H9 (cell line): ENCODE measurements at places on chromosomes 12 and 14. TPM values are rescaled to one million over a fixed set of nuclear protein-coding genes. Genes with fewer than 3 reads are reported as not detected.

PDE3A gene
- total RNA-seq, result 3.0 TPM in 2 replicates

FOXA1 gene
- total RNA-seq, result 0.07 and 0.31 TPM in 2 replicates

MGP gene
- total RNA-seq, result not detected in 2 replicates

APOF gene
- not detected in 2 replicates for total RNA-seq

OR6C3 gene
- not detected in 2 replicates for total RNA-seq

CCND2 gene
- total RNA-seq, result 98.2 and 104 TPM in 2 replicates

KRT82 gene
- total RNA-seq, result not detected in 2 replicates

FAR2 gene
- total RNA-seq, result 17.9 and 22.1 TPM in 2 replicates

SLCO1B1 gene
- total RNA-seq, result 0.09 and 0.31 TPM in 2 replicates

E2F7 gene
- total RNA-seq, result 24.5 and 24.6 TPM in 2 replicates

SCN8A gene
- 13.7 and 15.2 TPM in 2 replicates for total RNA-seq

CSRP2 gene
- total RNA-seq, result 156 and 158 TPM in 2 replicates

STRN3 gene
- 49.5 and 52.1 TPM in 2 replicates for total RNA-seq

CLEC9A gene
- total RNA-seq, result not detected in 2 replicates

GSG1 gene
- 0.22 and 0.33 TPM in 2 replicates for total RNA-seq

TAS2R20 gene
- total RNA-seq, result 0.88 and 1.3 TPM in 2 replicates

NKX2-8 gene
- not detected in 2 replicates for total RNA-seq

IFT81 gene
- total RNA-seq, result 9.3 and 9.7 TPM in 2 replicates

EEF1AKMT3 gene
- total RNA-seq, result 2.1 and 2.9 TPM in 2 replicates

OTOGL gene
- 0.11 and 0.24 TPM in 2 replicates for total RNA-seq

DEGS2 gene
- total RNA-seq, result 0.59 and 0.72 TPM in 2 replicates

EXOC3L4 gene
- 0.39 and 0.42 TPM in 2 replicates for total RNA-seq

CLEC12A gene
- total RNA-seq, result not detected in 2 replicates

NXPH4 gene
- 2.1 and 2.8 TPM in 2 replicates for total RNA-seq

INSM2 gene
- total RNA-seq, result not detected in 2 replicates

B4GALNT1 gene
- 2.3 and 2.6 TPM in 2 replicates for total RNA-seq

SPTB gene
- 2.3 and 3.1 TPM in 2 replicates for total RNA-seq

PLEKHD1 gene
- 0.29 and 0.37 TPM in 2 replicates for total RNA-seq

DIABLO gene
- 70.0 and 74.6 TPM in 2 replicates for total RNA-seq

ALKBH2 gene
- total RNA-seq, result 23.7 and 24.4 TPM in 2 replicates

SMCO2 gene
- total RNA-seq, result 0.20 TPM in 2 replicates

WASHC3 gene
- total RNA-seq, result 14.1 and 14.9 TPM in 2 replicates

GLT8D2 gene
- 2.9 and 3.8 TPM in 2 replicates for total RNA-seq

ATG2B gene
- total RNA-seq, result 10.9 and 12.6 TPM in 2 replicates

TAS2R7 gene
- total RNA-seq, result not detected in 2 replicates

TMEM119 gene
- not detected in 2 replicates for total RNA-seq

SSPN gene
- total RNA-seq, result 0.72 and 0.81 TPM in 2 replicates

ALDH2 gene
- total RNA-seq, result 44.0 and 50.1 TPM in 2 replicates

PFKM gene
- total RNA-seq, result 92.4 and 105 TPM in 2 replicates

RASSF9 gene
- 0.04 TPM in 2 replicates for total RNA-seq

PTHLH gene
- 0.35 and 0.39 TPM in 2 replicates for total RNA-seq
